ENCODE measurements at places on chromosomes 5 and 9. TPM values are rescaled to one million over a fixed set of nuclear protein-coding genes. Genes with fewer than 3 reads are reported as not detected.
A peak's percentile ranks its signal among the peaks of the same experiment; 100 is the strongest.

- no peak for DNase-seq
These were observed 179.3 kb upstream of the FGF10 start for GRCh38 chr5:44568519-44568918.

- DNase-seq = no peak
These were observed 30.3 kb upstream of the INSYN2B start for GRCh38 chr5:170010595-170010994.

Gene RAB24
- 28.4 TPM for polyA plus RNA-seq

- no peak for DNase-seq
These were observed 34.7 kb upstream of the MYO10 start for GRCh38 chr5:16970826-16971225.

DNA sequence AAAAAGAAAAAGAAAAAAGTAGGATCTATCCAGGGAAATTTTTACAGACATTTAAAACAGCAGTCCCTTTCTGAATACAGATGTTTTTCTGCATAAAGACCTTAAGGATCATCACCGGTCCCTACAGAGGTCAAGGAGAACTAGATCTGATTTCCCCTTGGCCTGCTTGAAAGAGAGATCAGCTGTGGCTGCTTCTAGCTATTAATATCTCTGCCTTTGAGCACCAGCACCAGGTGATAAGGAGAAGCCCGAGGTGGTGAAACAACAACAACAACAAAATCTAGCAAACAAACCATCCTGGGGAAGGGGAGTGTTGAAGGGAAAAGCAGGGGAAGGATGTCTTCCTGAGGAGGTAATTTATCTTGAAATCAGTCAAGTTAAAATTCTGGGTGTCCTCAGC, 42.1 kb downstream of the ZNF366 start:
- DNase-seq = peak; percentile 47

Gene PCDHGB7
- 0.74 TPM for polyA plus RNA-seq

- no peak for DNase-seq
These were observed 146.6 kb upstream of the TUT7 start for GRCh38 chr9:86500667-86501435.

GRCh38 chr5:154509784-154510555, 31.9 kb upstream of the HAND1 start:
- no peak for DNase-seq

DNA sequence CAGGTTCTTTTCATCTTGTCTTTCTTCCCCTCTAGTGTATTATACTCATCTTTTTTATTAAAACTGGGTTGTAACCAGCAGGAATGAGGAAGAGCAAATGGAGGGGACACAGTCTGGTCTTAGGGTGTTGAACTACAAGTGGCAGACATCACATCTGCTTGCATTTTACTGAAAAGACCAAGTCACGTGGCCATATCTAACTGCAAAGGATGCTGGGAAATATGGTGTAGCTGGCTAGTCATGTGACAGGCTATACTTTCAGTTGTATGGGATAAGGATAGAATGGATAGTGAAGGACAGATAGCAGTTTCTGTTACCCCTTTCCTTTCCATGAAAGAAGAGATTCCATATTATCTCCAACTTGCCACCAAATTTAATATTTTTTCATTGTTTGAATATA, 13.0 kb upstream of the FGD3 start:
- no peak for DNase-seq

- DNase-seq = no peak
These were observed 189.0 kb downstream of the PALM2AKAP2 start for GRCh38 chr9:109969011-109969410.

Measured in GM12878 (cell line).